M059J (cell line): ENCODE measurements at places on chromosomes 16 and 17.

DNA sequence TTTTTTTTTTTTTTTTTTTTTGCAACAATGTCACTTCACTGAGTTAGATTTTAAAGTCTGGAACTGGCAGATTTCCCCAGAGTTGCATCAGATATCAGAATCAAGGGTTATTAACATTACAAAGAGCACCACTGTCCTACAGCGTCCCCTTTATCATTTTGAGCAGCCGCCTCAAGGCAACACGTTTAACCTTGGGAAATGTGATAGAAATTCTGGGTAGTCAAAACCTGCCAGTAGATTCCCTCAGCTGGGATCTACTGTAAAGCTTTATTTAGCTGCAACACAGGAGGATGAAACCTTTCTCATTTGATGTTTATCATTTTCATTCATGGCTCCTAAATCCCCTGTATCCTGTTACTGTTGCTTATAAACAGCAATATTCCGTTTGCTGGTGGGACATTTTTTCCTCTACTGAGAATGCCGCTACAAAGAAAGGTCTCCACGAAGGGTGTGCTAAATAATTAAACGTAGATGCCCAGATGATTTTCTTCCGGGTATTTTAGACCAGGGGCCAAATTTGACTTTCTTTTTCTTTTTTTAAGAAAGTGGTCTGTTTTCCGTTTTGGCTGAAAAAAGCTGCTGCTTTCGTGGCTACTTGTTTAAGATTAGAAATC is 436.1 kb upstream of the GOT2 start:
- no peak for DNase-seq

DNA sequence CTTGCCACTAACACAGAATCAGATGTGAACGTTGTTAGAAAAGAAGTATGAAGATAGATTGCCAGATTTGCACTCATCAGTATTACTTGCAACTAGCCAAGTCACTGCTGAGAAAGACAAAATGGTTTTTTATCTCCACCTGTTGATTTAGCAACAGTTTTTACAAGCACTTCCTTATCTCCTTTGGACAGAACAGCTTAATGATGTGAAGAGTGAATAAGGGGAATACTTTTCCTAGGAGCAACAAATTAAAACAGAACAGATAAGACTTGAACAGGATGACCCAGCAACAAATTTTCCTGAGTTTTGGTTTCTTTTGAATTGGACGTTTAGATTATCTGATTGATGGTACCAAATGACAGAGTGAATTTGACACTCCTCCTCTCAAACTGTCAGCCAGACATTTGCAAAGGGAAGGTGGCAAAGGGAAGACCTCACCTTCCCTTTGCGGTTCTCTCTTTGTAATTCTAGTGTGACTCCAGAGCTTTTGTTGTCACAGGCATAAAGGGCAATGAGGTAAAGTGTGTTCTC is 130.6 kb downstream of the NLK start:
- DNase-seq: no peak

DNA sequence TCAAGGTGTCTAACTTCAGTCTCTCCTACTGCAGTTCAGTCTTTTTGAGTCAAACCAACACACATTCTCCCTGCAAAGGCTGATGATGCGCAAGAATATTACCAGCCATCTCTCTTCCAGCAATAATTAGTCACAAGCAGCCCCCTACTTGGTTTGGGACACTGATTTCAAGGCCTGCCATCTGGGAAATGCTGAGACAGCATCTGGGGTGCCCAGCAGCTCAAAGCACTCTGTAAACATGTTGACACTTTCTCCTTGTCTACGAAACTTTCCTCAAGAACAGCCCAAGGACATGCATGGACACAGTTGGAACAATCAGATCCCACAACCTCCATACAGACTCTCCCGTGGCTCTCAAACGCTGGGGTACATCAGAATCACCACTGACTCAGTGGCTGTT is 149.2 kb upstream of the RPL38 start:
- no peak for DNase-seq

DNA sequence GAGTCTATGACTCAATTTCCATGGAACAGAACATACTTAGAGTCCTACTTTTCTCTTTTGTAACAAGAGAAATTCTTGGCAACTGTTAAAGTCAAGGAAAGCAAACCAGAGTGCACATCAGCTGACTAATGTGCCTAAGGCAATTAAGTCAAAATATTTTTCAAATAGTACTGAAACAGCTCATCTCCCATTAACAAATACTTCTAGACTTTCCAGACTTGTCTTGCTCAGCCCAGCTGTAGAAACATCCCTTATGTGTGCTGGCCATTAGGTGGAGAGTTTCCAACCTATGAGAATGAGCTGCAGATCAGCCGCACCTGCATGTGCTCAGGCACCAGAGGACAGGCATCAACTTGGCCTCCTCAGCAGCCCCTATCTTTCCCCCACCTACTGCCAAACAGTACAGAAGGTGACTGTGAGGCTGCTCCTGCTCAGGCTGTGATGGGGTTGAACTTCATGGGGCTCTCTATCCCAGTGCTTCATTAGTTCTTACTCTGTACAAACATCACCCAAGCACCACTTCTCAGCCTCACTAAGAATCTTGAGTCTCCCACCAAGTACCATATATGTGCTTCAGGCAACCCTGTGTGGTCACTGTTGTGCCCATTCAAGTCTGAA is 32.2 kb downstream of the TEX2 start:
- DNase-seq: peak; percentile 94

GRCh38 chr17:50884439-50885311 is 18.5 kb upstream of the TOB1 start:
- no peak for DNase-seq

DNA sequence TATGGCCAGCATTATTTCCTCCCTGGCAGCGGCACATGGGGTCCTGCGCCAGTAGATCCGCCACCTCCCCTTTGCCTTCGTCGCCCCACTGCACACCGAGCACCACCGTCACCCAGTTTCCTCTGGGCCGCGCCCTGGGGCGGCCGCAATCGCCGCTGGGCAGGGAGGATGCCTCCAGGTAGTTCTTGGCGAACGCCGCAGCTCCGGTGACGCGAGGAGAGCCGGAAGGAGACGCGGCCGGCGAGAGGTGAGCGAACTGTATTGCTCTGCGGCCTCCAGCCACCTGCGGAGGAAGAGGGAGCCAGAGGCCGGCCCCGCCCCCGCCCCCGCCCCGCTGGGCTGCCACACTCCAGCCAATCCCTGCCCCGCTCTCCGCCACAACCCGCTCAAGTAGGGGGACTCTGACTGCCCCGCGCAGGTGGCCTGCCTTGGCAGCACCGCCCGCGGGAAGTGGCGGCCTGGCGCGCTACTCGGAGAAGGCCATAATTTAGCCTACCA is 11.8 kb upstream of the SLFN13 start:
- DNase-seq: peak; percentile 42

GRCh38 chr16:21620592-21620991 is 21.2 kb downstream of the METTL9 start:
- DNase-seq: no peak

DNA sequence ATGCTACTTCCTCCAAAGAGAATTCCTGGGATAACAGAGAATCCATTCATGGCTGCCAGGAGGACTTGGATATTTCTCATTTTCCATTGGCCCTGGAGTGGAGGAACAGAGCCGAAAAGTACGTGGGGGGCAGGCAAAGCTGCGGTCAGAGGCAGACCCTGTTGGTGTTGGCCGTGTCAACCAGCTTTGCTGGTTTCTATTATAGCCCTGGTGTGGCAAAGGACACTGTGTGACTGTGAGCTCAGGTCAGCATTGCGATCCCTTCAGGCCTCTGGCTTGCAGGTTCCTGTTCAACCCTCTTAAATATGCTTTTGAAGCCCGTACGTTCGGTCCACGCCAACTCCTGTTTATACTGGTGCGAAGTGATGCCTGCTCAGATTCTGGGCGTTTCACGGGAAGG is 596.2 kb downstream of the MAF start:
- no peak for DNase-seq

GRCh38 chr17:38344420-38344745 is 627 bp upstream of the GPR179 start:
- no peak for DNase-seq

- DNase-seq: peak; percentile 99
These were observed 23.2 kb downstream of the SLC7A6OS start for GRCh38 chr16:68287276-68288251.

GRCh38 chr17:56810343-56810742 is 23.4 kb downstream of the C17orf67 start:
- no peak for DNase-seq

DNA sequence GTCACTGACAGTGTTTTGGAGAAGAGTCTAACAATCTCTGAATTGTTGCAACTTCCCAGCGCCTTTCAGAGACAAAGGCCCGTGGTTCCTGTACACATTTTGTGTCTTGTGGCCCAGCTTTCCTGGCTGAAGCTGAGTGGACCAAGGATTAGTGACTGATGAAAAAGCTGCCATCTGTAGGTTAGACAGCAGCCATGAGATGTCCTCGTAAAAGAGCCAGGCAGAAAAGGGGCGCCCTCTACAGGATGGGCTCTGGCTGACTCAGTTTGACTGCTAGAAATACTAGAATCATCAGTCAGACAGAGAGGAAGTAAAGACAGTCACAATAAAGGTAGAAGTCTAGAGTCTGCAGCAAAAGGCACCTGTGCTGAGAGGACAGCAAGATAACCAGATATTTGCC is 26.5 kb upstream of the NF1 start:
- peak; percentile 62 for DNase-seq

DNA sequence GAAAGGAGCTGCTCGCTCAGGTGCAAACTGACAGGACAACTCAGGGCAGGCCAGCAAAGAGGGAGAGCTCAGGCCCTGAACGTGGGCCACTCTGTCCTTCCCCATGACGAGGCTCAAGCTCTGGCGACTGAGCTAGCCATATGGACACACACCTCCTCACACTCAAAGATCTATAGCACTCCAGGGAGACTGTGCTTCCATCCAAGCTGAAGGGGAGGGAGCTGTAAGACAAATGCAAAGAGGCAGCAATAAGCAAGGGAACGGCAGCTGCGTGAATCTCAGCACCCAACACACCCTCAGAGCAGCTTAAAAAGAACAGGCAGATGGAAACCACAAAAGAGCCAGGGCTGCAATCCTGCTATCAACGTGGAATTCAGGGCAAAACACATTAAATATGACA is 13.5 kb downstream of the NUDT16L1 start:
- DNase-seq: no peak

DNA sequence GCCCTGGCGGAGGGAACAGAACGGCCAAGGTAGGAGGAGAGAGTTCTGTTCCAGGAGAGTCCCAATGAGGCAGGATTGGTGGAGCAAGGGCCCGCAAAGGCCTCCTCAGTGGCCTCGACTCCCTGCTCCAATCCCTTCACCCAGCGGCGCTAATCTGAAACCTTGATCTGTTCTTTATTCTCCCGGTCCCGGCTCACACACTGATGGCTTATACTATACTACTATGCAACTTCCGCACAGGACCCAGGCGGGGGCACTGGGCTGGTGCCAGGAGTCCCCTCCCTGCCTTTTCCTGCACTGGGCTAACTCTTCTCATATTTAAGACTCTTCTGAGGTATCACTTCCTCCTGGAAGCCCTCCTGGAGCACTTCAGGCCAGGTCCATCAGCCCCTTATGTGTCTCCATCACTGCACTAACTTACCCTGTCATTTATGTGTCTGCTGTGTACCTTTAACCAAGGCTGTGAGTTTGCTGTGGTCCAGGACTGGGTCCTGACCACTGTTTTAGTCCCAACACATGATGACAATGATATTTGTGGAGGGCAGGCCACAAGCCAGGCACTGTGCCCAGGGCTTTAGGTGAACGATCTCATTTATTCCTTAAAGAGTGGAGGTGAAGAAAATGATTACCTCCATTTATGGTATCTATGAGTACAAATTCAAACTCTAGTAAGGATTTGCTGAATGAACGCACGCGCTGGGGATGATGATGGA is 6.8 kb downstream of the CCDC102A start:
- DNase-seq: no peak

DNA sequence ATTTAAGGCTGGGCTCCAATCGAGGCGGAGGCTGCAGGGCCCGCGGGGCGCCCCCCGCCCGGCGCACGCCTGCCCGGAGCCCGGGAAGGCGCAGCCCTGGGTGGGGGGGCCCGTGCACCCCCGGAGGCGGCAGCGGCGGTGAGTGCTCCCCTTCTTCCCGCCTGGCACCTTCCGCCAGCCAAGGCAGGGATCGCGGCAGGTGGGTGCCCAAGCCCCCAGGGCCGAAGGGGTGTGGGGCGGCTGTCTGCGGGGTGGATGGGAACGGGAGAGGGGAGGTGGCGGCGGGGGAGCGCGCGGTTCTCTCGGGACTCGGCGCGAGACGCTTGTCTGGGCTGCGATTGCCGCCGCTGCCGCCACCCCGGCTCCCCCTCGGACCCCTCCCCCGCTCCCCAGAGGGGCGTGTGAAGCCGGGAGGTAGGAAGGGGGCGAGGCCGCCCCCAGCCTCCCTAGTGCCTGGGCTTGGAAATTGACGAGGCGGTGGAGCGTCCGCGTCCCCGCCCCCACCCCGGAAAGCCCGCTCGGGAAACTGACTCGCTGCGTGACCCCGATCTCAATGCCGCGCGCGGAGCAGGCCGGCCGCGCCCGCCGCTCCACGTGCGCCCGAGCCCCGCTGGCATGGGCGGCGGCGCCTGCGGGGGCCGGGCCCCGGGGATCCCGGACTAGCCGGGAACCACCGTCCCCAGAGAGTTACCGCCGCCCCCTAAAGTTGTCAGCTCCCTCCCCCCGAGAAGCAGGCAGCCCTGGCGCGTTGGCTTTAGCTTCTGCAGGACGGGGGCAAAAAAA is 231.5 kb downstream of the MRTFB start:
- DNase-seq: peak; percentile 25

GRCh38 chr16:85094812-85095211 is 17.5 kb downstream of the CIBAR2 start:
- no peak for DNase-seq

DNA sequence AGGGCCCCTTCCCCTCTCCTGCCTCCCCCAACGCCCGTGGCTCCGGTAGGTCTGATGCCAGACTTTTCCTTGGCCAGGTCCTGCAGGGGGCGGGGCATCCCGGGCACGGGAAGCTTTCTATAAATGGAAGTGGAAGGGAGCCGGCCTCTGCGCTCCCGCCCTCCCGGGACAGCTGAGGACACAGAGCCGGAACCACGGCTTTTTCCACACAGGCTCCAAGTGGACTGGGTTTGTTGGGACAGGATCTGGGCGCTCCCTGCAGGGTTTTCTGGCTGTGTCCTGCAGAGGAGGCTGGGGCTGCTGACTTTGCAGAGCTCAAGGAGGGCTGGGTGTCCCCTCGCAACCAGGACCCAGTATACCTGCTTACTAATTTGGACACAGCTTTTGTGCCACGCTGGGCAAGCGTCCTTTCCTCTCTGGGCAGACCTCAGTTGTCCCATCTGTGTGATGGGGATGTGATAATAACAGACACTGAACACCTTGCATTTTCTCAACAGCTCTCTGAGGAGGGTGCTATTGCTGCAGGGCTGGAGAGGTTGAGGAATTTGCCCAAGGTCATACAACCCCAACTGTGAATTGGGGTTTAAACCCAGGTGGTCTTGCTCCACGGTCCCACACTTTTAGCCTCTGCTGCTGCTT is 1.8 kb downstream of the TNS4 start:
- peak; percentile 78 for DNase-seq

DNA sequence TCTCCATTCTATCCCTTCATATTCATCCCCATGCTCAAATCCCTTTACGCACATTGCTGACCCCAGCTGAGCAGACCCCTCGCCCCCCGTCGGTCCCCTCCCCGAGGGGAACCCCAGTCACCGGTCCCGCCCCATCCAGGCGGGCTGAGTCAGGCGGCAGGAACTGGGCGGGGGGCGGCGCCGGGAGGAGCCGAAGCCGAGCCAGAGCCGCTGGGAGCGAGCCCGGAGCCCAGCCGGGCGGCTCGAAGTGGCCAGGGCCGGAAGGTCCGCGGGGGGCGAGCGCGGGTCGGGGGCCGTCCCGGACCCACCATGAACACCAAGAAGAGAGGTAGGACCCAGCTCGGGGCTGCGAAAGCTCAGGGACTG is 8.6 kb downstream of the RIPOR1 start:
- DNase-seq: peak; percentile 47

- no peak for DNase-seq
These were observed 40.8 kb downstream of the METRNL start for GRCh38 chr17:83119987-83120864.

- DNase-seq: peak; percentile 9
These were observed 17.7 kb upstream of the GFOD2 start for GRCh38 chr16:67736858-67737257.
